NCI-H1105 treated with DMSO at 0.1 percent for 48 hours (cell line): ENCODE measurements at places on chromosomes 7 and 10.
A peak's percentile ranks its signal among the peaks of the same experiment; 100 is the strongest.

DNA sequence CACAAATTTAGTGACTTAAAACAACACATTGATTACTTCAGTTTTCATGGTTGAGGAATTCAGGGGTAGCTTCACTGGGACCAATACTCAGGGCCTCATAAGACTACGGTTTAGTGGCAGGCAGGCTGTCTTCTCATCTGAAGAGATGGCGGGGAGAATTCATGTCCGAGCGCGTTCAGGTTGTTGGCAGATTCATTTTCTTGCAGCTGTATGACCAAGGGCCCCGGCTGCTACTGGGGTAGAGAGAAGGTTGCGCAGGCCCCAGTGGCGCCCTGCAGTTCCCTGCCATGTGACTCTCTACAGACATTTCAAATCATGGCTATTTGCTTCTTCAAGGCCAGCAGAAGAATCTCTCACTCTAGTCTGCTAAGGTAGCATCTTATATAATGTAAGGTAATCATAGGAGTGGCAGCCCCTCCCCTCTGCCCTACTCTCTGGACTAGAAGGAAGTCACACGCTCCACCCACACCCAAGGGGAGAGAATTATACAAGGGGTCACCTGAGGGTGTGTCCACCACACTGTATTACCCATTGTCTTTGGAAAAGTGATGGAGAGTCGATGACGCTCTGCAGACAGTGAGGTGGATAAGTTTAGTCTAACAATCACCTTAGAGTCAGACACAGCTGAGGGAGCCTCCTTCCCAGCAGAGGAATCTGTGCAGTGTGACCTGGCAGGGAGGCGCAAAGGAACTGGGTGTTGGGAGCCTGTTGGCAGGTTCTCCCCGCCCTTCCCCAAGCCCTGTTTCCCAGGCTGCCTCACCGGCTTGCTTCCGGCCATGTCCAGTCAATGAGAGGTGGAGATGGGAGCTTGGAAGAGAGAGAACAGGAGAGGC, 35.7 kb upstream of the PLEKHA1 start:
- no peak for DNase-seq

- no peak for DNase-seq
Measured at GRCh38 chr7:82629583-82629982, 186.0 kb upstream of the CACNA2D1 start.

DNA sequence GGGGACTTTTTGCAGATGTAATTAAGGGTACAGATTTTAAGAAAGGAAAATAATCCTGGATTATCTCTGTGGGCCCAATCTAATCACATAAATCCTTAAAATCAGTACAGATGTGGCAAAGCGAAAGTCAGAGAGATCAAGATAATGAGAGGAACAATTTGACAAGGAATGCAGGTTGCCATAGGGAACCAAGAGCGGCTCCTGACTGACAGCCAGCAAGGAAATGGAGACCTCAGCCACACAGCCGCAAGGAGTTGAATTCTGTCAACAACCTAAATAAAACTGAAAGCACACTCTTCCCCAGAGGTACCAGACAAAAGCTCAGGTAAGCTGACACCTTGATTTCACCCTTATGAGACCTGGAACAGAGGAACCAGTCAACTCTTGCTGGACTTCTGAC, 3.4 kb upstream of the PNPLA8 start:
- DNase-seq: no peak

GRCh38 chr7:23214938-23215337, 31.6 kb upstream of the GPNMB start:
- DNase-seq: no peak

DNA sequence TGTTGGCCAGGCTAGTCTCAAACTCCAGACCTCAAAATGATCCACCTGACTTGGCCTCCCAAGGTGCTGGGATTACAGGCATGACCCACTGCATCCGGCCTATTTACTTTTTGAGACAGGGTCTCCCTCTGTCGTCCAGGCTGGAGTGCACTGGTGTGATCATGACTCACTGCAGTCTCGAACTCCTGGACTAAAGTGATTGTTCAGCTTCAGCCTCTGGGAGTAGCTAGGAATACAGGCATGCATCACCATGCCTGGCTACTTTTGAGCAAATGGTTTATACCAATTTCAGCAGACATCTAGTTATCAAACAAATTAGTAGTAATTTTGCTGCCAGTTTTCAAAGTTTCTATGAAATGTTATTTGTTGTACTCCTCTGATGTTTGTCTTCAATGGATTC, 2.2 kb upstream of the WAC start:
- no peak for DNase-seq

DNA sequence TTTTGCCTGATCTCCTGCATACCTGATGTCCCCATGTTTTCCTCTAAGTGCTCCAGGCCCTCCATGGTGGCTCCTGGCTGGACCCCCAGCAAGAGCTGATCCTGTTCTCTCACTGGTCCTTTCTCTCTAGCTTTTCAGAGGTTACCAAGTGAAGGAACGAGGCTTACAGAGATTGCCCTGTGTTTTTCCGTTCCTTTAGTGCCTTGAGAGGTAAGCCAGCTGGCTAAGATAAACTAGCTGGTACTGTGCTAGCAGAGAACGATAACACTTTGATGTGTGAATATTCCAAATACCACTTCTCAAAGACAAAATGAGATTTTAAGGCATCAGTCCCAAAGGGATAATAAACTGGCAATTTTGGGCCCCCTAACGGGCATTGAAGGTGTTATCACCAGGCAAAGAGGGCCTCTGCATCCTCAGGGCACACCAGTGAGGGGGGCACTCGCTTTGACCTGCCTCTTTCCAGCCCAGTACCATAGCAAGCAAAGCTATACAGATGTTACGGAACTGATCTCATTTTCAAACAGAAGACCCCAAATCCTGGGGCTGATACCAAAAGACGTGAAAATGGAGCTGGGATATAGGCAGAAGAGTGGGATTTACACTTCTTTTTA, 8.4 kb upstream of the CCNY start:
- DNase-seq: no peak

DNA sequence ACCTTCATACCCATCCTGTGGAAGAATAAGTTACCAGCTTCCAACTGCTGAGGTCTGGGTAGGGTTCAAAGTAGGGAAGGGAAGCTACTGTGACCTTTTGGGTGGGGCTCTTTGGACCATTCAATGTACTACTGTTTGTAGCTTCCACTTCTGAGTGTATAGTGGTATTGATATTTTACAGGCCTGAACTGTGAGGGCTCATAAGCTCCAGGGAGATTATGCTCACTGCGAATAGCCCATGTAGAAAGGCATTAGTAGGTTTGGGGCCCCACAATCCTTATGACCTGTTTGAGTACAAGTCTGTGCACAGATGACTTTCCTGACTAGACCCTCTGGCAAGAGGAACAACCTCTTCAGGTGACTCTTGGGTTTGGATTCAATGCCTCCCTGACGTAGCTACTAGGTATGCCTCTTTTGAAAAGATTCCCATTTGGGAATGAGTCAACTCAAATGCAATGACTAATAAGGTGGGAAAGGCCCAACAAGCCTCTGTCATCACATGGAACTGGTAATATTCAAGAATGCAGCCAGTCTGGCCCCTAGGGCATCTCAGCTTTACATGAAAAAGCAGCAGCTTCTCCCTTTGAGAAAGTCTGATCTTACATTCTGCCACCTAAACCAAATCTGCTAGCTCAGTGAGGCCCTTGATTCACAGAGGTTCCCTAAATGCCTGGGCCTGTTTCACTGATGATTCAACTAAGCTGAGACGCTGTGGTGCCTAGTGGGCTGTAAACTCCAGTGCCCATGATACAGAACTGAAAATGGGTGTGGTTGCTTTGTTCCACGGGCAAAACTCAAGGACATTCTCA, 79.8 kb downstream of the ABI1 start:
- DNase-seq: no peak

DNA sequence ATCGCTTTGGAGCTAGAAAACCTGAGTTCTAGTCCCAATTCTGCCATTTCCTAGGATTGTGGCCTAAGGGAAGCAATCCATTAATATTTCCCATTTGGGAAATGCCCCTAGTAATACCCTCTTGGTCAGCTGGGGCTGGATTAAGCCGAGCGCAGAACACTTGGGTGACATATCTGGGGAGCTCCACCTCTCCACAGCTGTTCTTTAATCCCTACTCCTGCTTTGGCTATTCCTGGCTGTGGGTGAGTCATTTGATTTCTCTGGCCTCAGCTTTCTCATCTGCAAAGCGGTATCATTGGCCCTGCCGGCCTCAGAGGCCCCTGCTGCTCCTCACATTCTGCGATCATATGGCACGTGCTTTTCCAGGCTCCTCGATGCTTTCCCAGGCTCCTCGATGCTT, 108.3 kb downstream of the BUB3 start:
- DNase-seq: no peak

DNA sequence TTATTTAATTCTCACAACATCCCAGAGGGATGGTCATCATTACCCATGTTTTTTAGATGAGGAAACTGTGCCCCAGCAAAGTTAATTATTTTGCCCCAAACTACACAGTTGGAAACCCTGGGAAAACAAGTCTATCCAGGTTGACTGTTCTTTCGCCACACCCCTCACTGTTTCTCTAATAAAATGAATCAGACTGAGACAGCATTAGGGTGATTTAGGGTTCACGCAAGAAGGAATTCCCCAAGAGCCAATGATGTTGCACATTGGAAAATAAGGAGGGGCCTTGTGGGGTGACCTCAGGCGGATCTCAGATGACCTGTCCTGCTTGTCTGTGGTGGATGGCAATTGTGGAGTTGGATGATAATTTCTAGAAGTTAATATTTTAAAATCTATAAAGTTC, 135.7 kb upstream of the TBX20 start:
- no peak for DNase-seq

- DNase-seq: no peak
Measured at GRCh38 chr7:38669965-38670520, 38.9 kb upstream of the AMPH start.

DNA sequence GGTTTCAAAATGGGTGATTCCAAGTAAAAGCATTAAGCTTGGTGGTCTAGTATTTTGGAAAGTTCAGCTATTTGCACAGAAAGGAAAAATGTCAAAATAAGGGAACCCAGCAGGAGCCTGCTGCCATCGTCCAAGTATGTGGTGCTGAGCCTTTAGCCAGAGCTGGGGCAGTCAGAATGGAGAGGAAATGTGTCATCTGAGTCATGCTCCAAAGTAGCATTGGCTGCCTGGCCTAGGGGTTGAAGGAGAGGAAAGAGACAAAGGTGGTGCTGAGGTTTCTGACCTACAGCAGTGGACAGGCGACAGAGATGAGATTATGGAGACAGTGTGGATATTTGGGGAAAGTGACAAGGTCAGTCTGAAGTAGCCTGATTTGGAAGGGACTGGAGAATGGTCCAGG, 103.9 kb downstream of the PLCE1 start:
- no peak for DNase-seq

DNA sequence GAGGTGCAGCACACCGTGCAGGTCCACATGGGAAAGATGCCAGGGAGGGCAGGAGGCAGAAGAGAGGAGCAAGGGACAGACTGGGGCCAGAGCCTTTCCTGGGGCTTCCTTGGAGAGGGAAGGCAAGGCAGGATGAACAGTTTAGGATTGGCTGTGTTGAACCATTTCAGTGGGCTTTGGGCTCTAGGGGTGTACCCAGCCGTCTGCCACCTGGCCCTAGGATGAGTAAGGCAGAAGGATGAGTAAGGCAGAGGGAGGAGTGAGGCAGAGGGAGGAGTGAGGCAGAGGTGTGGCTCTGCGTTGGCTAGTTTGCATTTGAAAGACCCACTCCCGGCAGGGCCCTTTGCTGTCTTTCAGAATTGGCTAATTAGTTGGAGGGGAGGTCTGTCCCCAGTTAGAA, 31.5 kb upstream of the PRF1 start:
- no peak for DNase-seq

- no peak for DNase-seq
Measured at GRCh38 chr7:130140551-130141160, 64.5 kb downstream of the TMEM209 start.

- DNase-seq: no peak
Measured at GRCh38 chr10:95314192-95314918, 23.6 kb upstream of the PDLIM1 start.

- no peak for DNase-seq
Measured at GRCh38 chr7:137007001-137007694, 138.7 kb downstream of the CHRM2 start.

DNA sequence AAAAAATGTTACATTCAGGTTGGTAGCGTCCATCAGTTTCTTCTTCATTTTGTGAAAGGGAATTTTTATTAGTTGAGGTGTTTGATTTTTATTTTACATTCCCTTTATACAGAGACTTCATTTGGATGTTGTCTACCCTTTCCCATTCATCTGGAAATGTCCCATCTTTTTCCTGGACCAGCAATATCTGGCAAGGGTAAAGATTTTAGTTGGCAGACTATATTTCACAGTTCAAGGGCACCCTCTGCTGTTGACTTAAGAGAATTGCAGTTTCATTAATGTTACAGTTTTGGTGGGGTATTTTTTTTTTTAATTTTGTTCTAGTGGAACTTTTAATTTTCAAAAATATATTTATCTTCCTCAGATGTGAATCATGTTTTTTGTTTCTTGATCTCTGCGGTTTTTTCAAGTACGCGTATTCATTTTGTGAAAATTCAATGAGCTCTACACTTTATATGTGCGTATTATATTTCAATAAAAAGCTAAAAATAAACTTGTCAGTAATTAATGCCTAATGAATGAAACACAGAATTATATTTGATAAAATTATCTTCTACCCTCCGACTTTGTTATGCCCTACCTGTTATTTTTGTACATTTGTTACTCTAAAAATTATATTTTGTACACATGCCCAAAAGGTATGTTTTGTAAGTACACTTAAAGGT, 97.9 kb upstream of the KLF14 start:
- peak; percentile 57 for DNase-seq

DNA sequence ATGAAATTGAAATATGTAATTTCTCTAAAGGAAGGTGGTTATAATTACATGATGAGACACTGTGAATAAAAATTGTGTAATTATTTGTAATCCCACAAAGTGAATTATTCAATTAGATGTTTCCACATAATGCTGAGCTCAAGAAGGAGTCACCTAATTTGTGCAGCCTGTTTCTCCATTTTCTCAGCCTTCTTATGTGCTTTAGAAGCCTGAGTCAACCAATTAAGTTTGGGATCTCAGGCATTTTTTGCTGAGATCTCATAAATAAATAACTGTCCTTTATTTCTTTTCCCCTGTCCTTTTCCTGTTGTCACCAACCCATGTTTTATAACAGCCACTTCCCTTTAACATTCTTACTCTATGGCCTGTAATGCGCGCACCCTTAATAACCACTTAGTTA, 506.5 kb upstream of the SEMA3D start:
- no peak for DNase-seq

DNA sequence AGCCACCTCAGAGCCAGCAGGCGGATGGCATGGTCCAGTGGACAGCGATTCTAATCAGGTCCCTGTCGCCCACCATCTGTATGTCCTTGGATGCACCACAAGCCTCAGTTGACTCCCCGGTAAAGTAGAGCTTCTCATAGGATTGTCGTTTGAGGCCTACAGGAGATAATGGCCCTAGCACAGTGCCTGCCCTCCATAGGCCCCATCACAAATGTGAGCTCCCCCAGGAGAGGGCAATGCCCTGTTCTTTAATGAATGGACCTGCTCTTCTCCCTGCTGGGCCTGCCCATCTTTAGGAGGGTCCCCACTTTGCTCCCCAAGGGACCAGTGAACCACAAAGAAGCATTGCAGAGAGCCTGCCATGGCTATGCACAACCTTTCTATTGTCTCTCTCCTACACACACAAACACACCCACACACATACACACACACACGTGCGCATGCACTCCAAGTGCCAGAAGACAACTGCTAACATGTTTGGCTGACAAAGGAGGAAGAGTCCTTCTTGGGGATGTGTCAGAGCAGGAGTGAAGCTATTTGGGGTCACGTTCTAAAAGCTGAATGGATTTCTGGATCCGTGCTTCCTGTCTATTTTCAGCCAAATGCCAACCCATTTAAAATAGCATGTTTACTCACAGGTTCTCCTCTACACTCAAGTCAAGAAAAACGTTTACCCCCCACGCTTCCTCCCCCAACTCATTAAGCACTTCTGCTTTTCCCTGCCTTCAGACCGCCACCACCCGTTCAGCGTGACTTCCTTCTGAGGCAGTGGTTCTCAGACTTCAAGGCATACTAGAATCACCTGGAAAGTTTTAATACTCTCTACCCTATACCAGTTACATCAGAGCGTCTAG, 196.1 kb downstream of the GRID1 start:
- no peak for DNase-seq
